AG04449 (cell line): ENCODE measurements at places on chromosomes 12 and 14.

GRCh38 chr14:73787486-73788316, 63.9 kb upstream of the PTGR2 start:
- no peak for DNase-seq

- no peak for DNase-seq
Observed at GRCh38 chr14:59465316-59466135, at the start of gene GPR135. TSS of gene GPR135 (minus strand) at chr14:59465380. CDS start at chr14:59465226, 154 bp downstream.

DNA sequence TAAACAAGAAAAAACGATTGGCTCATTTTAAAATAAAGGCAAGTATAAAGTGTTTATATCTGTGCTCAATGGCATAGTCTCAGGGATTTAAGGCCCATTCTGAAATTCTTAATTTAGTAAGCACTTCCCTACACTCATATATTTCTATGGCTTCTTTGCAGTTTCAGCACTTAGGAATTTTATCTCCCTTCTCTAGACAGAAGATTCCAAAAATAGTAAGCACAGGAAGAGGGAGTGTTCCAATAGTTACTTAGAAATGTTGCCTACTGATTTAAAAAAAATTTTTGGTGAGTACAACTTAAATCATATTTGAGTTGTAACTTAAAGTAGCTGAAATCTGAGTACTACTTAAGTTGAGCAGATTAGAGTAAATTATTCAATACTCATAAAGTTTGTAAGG, 19.8 kb downstream of the INSM2 start:
- DNase-seq: peak; percentile 44

- DNase-seq: no peak
Observed at GRCh38 chr14:69948351-69948750, 69.1 kb downstream of the SMOC1 start.
